Fibroblast of the aortic adventitia (primary cell): ENCODE measurements at places on chromosomes 16 and 17. TPM values are rescaled to one million over a fixed set of nuclear protein-coding genes. Genes with fewer than 3 reads are reported as not detected.

Gene CCL3
- total RNA-seq, result 0.18 TPM in 1 of 2 replicates, not detected in the other

Gene PRSS22
- not detected in 2 replicates for total RNA-seq

Gene CEP112
- 7.2 and 10.6 TPM in 2 replicates for total RNA-seq

Gene CD300LG
- total RNA-seq, result not detected in 2 replicates

Gene SLC47A1
- 0.27 and 0.65 TPM in 2 replicates for total RNA-seq

Gene KCNH6
- total RNA-seq, result not detected in 2 replicates

Gene TMEM101
- total RNA-seq, result 28.5 and 41.9 TPM in 2 replicates

Gene NPIPB6
- total RNA-seq, result 26.7 TPM in 1 of 2 replicates, not detected in the other

Gene GRB7
- 1.7 TPM in 1 of 2 replicates, not detected in the other for total RNA-seq

Gene PDILT
- total RNA-seq, result not detected in 2 replicates

Gene KRTAP2-2
- not detected in 2 replicates for total RNA-seq

Gene NT5C
- 39.8 and 45.2 TPM in 2 replicates for total RNA-seq

Gene ZNF469
- 5.8 and 7.0 TPM in 2 replicates for total RNA-seq

Gene C17orf50
- not detected in 2 replicates for total RNA-seq

Gene GINS3
- 2.1 and 10.7 TPM in 2 replicates for total RNA-seq

Gene HOXB1
- total RNA-seq, result not detected in 2 replicates

Gene IRF8
- not detected in 2 replicates for total RNA-seq

DNA sequence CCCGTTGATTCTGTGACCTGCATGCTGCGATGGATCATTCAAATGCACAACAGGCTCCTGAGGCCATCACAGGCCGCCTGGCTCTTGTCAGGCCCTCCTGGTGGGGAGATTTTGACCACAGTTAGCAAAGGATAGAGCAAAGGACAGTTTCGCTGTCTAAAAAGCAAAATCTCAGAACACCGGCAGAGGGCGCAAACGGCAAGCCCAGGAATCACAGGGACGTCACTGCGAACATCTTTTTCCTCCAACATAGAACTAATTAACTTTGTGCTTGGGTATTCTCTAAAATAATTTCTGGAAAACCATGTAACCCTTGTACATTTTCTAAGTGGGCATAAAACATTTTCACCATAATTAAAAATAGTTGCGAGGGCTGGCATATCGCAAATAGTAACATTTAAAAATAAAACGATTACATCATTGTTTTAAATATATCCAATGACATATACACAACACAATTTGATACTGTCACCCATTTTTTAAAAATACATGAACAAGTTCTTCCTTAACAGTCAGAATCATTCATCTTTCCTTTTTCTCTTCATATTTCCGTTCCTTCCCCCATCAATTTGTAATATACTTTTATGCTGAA, 19.7 kb upstream of the SLC47A1 start:
- peak; percentile 76 for DNase-seq

GRCh38 chr17:58330538-58330996, 2.0 kb upstream of the TSPOAP1 start:
- DNase-seq, result no peak

GRCh38 chr16:17367923-17368322, 102.8 kb downstream of the XYLT1 start:
- no peak for DNase-seq

- peak; percentile 22 for DNase-seq
Observed at GRCh38 chr17:64608571-64608981, 53.5 kb downstream of the SMURF2 start.

- DNase-seq, result no peak
Observed at GRCh38 chr17:17155568-17155967, 50.6 kb downstream of the PLD6 start.

GRCh38 chr16:1530883-1531637, 2.4 kb upstream of the TMEM204 start:
- DNase-seq, result peak; percentile 94

DNA sequence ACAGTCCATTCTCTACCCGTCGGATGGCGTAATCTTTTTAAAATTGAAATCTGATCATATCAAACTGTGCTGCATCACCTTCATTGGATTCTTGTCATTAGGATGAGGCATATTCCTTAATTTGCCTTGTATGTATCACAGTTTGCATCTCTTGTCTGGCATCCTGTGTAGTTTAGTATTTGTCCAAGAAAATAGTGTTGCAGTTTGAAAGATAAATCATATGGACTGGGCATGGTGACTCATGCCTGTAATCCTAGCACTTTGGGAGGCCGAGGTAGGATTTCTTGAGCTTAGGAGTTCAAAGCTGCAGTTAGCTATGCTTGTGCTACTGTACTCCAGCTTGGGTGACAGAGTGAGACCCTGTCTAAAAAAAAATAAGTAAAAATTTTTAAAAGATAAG, 5.8 kb upstream of the RSL1D1 start:
- no peak for DNase-seq

GRCh38 chr16:84511831-84512230, 7.4 kb upstream of the MEAK7 start:
- no peak for DNase-seq

DNA sequence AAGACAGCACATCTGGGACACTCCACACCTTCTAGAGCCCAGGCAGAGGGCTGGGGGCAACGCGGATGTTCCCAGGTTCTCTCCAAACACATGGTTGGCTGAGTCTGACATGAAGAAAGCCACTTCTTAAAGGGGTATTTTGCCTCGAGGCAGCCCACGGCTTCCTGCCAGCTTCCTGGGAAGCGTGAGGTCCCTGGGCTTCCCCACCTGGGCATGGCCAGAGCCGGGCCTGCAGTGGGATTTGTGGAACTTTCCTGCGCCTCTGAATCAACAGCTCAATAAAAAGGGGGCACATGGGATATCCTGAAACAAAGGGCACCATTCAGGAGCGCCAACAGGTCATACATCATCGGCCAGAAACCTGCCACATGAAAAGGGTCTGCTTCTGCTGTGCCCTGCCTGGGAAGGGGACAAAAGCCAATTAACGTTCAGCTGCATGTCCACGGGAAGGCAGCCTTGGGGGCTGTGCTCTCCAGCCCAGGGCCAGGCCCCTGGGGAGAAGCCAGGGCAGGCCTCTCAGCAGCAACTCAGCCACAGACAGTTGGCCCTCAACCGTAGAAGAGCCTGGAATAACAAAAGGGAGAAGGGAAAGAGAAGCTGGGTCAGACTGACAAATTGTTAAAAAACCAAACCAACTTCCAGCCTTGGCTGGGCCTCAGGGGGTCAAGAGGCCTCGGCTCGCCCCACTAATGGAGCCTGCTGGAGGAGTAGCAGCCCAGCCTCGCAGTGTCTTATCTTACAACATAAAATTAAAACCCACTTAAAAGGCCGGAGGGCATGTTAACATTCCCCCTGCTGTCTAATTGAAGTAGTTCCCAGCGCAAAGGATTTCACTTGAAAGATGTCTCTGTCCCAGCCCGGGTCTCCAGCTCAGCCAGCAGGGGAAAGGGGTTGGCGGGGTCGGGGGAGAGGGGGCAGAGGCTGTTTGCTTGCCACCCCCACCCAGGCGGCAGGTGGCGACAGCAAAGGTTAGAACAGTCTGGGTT, 34.2 kb downstream of the TBX4 start:
- DNase-seq, result no peak

DNA sequence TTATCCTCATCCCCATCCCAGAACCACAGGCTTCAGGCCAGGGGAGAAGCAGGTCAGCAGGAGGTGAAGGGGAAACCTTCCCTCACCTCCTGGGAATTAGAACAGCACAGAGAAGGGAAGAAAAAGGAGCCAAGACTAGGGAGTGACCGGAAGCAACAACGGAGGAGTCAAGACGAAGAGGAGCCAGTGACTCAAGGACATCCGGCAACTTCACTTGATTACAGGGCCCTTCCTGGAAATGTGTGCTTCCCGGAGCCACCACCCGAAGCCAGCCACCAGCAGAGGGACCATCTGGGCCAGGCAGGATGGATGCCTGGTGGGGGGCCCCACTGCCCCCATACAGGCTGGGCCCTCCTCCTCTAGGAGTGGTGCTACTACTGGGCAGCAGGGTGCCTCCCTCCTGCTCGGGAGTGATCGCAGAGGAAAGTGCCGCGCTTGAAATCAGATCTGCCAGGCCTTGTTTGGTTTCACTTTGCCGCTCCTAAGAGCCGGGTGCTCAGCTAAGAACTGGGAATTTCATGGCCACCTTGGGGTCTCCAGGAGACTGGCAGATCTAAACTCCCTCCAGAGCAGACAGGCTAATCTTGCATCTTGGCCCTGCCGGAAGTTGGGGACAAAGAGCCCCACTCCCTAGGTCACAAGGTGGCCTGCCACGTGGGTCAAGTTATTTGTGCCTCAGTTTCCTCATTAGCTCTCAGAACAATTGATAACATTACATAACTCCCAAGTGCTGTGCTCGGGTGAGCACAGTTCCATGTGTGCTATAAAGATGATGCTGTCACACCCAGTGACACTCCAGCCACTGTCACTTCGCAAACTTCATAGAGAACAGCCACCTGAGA, 6.6 kb downstream of the CDC42EP4 start:
- DNase-seq, result peak; percentile 88

DNA sequence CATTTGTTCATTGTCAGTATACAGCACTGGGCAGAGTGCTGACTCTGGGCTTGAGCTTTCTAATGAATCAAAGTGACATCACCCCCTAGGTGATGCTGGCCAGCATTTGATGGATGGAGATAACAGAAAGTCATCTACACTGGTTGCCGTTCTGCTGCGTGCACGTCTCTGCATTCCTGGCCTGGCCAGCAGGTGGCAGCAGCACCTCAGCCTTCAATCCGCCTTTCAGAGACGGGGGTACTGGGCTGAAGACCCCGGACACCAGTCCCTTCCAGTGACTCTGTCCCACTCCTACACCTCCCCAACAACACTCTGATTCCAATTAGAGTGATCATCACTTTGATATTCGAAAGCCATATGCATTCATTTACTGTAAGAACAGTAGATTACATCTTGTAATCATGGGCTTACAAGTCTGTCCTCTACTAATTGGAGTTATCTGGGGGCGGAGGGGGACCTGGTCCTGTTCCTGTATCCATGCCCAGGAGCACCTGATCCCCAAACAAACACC, 6.0 kb downstream of the CPSF4L start:
- DNase-seq, result peak; percentile 50

GRCh38 chr17:63531022-63531965, 8.1 kb downstream of the KCNH6 start:
- no peak for DNase-seq

DNA sequence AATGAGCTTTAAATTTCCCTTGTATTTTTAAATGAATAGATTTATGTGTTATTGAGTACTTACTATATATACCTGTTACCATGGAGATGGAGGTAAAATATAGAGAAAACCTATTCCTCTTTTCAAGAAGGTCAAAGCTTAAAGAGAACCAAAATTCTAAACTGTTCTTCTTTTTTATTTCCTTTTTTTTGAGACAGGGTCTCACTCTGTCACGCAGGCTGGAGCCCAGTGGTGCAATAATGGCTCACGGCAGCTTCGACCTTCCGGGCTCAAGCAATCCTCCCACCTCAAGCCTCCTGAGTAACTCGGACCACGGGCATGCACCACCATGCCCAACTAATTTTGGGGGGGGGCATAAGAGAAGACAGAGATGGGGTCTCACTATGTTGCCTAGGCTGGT, 25.0 kb upstream of the TMEM97 start:
- DNase-seq, result no peak

GRCh38 chr17:46154151-46154816, 38.9 kb downstream of the KANSL1 start:
- DNase-seq, result no peak

- no peak for DNase-seq
Observed at GRCh38 chr17:55327225-55328088, 62.7 kb downstream of the HLF start.

DNA sequence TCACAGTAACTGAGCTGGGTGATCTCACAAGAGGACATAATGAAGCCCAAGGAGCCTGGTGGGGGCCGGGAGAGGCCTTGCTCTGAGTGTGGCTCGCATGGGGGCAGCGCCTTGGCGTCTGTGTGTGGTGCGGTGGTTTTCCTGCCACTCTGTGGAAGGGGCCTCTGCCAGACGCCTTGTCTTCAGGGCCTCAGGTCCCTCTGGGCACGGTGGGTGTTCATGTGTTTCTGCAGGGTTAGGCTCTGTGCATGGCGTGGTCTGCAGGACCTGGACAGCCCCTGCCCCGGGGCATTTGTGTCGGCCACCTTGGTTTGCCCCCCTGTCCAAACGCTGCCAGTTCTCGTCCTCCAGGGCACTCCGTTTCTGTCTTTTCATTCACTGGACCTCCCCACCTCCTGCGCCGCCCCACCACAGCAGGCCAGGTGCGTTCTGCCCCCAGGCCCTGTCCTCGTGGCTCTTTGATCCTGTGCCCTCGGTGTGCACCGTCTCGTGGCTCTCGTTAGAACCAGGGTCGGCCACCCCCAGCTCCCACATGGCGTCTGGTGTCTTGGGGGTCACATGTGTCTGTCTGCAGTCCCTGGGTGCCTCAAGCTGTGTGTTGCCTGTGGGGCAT, 43.7 kb upstream of the ZNF750 start:
- no peak for DNase-seq

GRCh38 chr17:38918916-38919315, 6.5 kb upstream of the LASP1NB start:
- no peak for DNase-seq

DNA sequence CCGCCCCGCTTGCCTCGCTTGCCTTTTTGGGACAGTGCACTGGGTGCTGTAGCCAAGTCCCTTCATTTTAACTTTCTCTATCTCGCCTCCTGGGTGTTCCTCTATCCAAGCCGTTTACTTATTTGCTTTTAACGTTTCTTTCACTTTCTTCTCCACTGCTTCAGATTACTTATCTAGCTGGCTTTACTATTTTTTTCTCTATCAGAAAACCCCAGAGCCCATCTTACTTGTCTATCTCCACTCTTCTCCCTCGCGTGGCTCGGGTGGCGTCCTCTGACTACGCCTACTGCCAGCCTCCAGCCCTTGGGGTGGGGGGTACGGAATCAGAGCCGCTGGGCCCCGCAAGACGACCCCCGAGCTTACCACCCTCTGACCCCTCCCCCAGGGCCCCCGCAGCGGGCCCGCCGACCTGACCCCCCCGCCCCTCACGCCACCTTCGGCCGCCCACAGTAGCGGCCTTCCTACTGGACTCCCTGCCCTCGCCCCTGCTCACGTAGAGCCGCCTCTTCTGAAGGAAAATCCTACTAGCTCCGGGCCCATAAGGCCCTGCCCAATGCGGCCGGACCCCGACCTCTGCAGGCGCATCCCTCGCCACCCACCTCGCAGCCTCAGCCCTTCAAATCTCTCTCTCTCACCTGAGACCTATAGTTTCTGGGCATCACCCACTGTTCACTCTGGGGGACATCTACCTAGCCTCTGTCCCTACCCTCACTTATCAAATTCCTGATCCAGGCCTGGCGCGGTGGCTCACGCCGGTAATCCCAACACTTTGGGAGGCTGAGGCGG, 1.0 kb upstream of the SLC12A4 start:
- peak; percentile 22 for DNase-seq

DNA sequence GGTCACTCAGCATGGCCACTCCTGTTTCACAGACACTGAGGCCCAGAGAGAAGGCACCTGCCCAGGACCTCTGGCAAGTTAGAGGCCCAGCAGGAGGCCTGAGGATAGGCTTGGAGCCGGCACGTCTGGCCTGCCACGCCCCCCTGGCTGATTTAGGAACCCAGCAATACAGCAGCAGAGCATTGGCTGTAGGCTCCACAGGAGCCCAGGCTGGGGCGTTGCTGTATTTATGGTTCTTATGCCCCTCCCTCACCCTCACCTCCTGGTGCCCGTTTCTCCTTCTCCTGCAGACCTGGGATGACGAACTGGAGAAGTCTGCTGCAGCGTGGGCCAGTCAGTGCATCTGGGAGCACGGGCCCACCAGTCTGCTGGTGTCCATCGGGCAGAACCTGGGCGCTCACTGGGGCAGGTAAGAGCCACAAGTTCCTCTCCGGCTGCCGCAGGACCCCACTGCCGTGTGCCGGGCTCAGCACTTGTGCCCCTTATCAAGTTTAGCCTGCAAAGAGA, 25.8 kb downstream of the CRISPLD2 start:
- DNase-seq, result no peak
